Heart left ventricle (tissue), 16 donors: ENCODE measurements at places on chromosomes 11 and 22. TPM values are rescaled to one million over a fixed set of nuclear protein-coding genes. Genes with fewer than 3 reads are reported as not detected.

DNA sequence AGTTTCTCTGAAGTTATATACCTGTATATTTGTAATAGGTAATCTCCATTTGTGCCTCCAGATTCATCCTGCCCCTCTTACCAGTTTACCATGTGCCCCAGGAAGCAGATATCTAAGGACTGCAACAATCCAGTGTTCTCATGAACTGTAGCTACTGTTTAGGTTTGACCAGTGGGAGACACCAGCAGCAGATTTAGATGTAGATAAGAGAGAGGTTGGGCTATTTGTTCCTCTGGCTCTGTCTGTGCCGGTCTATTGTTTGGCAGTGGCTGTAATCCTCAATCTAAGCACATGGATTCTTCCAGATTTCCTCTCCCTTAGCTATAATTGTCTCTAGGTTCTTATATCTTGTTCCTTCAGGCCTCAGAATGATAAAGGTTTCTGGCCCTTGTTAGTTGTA, 88.4 kb downstream of the ANO3 start:
- no peak overlapping the region for H3K4me3 ChIP-seq
- no peaks in the 10 kb centered on the region for H3K4me1 ChIP-seq
- H3K27ac ChIP-seq: no peak overlapping the region
- no peaks in the 10 kb centered on the region for H3K36me3 ChIP-seq
- no peaks in the 10 kb centered on the region for H3K27me3 ChIP-seq

GRCh38 chr22:37940698-37941376, 12.6 kb downstream of the C22orf23 start:
- H3K4me1 ChIP-seq: no peaks in the 10 kb centered on the region
- H3K27ac ChIP-seq: no peak overlapping the region

Gene RAG2
- not detected for total RNA-seq

Gene SLC5A1
- total RNA-seq: 144 TPM

DNA sequence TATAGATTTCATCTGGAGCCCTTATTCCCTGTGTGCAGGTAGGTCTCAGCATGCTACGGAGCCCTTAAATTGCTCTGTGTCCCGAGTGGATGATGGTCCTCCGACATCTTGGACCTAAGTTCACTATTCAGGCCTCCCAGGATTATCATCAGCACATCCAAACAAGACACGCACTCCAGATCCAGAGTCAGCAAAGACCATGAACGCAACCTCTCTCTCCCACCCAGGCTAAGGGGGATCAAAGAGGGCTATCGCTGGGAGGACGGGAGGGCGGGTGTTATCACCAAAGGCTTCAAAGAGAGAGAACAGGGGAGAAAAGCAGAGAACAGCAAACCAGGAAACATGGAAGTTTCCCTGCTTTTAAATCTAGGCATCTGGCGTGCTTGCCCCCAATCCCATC, 659.4 kb downstream of the TBC1D22A start:
- H3K4me3 ChIP-seq: no peak overlapping the region
- H3K36me3 ChIP-seq: no peaks in the 10 kb centered on the region
- no peaks in the 10 kb centered on the region for H3K4me1 ChIP-seq
- H3K27ac ChIP-seq: no peak overlapping the region

Gene PARVA
- total RNA-seq: 42.1 TPM

Gene OR52J3
- not detected for total RNA-seq

DNA sequence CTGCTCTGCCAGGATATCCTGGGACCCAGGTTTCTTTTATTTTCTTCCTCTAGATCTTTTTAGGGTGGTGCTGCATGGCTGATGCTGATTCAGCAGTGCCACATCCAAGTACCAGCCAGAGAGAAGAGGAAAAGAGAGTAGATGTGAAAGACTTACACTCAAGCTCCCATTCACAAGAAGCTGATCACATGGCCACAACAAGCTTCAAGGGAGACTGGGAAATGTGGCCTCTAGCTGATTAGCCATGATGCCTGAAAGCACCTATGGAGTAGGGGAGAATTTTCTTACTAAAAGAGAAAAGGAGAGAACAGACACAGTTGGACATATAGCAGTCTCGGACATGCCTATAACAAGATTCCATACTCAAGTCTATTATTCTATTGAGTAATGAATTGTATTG, 34.4 kb upstream of the FJX1 start:
- no peaks in the 10 kb centered on the region for H3K27me3 ChIP-seq
- no peak overlapping the region for H3K27ac ChIP-seq
- no peak for DNase-seq
- H3K4me3 ChIP-seq: no peak overlapping the region
- H3K4me1 ChIP-seq: no peaks in the 10 kb centered on the region
- H3K36me3 ChIP-seq: no peaks in the 10 kb centered on the region

Gene OR6A2
- not detected for total RNA-seq

DNA sequence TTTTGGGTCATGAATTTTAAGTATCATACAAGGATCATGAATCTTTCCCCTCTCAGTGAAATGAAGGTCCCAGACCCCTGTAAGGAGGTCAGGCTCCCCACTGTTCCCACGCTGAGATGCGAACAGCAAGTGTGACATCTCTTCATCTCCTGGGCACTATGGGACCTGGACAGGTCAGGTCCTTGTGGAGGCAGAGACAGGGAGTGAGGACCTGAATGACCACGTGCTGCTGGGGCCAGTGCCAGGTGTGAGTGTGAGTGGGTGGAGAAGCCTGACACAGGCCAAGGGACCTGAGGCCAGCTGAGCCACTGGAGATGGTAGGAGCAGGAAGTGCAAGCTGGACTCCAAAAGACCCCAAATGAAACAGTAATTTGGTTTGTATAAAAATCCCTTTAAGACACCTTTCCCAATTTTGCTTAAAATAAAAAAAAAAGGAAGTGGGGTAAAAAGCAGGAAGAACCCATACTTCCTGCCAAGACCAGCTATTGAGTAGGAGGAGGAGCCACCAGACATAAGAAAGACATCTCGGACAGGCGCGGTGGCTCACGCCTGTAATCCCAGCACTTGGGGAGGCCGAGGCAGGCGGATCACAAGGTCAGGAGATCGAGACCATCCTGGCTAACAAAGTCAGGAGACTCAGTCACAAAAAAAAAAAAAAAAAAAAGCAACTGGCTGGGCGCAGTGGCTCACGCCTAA, 35.4 kb upstream of the SERPIND1 start:
- H3K4me1 ChIP-seq: no peaks in the 10 kb centered on the region
- H3K4me3 ChIP-seq: no peak overlapping the region
- H3K36me3 ChIP-seq: peaks cover 29% of the 10 kb centered on the region
- no peak overlapping the region for H3K27ac ChIP-seq
- DNase-seq: no peak
- H3K27me3 ChIP-seq: no peaks in the 10 kb centered on the region

DNA sequence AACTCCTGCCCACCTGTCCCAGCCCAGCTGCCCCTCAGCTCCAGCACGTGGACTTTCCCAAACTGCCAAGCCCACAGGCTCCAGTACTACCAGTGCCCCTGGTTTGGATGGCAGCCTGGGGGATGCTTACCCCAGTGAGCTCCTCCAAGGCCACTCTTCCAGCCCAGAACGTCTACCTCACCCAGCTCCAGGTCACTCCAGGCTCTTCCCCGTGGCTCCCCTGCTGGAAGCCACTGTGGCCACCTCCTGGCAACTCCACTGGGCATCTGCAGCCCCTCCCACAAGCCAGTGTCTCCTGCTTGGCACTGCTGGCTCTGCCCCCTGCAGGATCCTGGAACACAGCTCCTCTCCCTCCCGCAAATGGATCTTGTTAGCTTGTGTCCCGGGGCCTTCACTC, 29.3 kb downstream of the LMO1 start:
- no peak overlapping the region for H3K4me3 ChIP-seq
- H3K4me1 ChIP-seq: peaks cover 9% of the 10 kb centered on the region
- H3K27me3 ChIP-seq: no peaks in the 10 kb centered on the region
- no peak overlapping the region for H3K27ac ChIP-seq
